Endothelial cell (in vitro differentiated cells): ENCODE measurements at places on chromosomes 7 and 10. TPM values are rescaled to one million over a fixed set of nuclear protein-coding genes. Genes with fewer than 3 reads are reported as not detected.

DNA sequence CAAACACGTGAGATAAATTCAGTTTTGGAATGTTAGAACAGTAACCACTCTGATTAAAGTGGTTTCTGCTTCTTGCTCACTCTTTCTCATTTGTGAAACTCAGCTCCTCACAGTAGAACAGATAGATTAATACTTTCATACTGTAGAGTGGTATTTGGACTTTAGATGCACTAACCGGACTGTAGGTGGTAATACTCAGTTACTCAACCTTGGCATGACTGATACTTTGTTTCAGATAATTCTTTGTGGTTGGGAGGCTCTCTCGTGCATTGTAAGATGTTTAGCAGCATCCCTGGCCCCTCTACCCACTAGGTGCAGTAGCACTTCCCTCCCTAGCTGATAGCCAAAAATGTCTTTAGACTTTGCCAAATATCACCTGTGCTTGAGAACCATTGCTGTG is 37.6 kb downstream of the MCU start:
- no peaks in the 10 kb centered on the region for H3K36me3 ChIP-seq
- no peak overlapping the region for H3K27ac ChIP-seq
- no peak overlapping the region for H3K4me3 ChIP-seq

GRCh38 chr7:156504687-156505545 is 135.7 kb upstream of the RNF32 start:
- H3K27me3 ChIP-seq = peaks cover 5% of the 10 kb centered on the region
- no peak overlapping the region for H3K27ac ChIP-seq
- no peaks in the 10 kb centered on the region for H3K36me3 ChIP-seq
- no peak overlapping the region for H3K4me3 ChIP-seq
- H3K4me1 ChIP-seq = no peaks in the 10 kb centered on the region

The EPC1 gene
- total RNA-seq = 31.0 TPM

GRCh38 chr7:150663802-150664494 is 21.6 kb upstream of the GIMAP2 start:
- H3K36me3 ChIP-seq = peaks cover 6% of the 10 kb centered on the region
- DNase-seq = no peak
- no peak overlapping the region for H3K27ac ChIP-seq
- no peak overlapping the region for H3K4me3 ChIP-seq

- no peak overlapping the region for H3K4me3 ChIP-seq
- no peak overlapping the region for H3K27ac ChIP-seq
- H3K27me3 ChIP-seq = peaks cover 8% of the 10 kb centered on the region
- H3K36me3 ChIP-seq = no peaks in the 10 kb centered on the region
Measured at GRCh38 chr10:110479710-110480109, 18.0 kb upstream of the DUSP5 start.

The PRSS37 gene
- total RNA-seq = not detected

DNA sequence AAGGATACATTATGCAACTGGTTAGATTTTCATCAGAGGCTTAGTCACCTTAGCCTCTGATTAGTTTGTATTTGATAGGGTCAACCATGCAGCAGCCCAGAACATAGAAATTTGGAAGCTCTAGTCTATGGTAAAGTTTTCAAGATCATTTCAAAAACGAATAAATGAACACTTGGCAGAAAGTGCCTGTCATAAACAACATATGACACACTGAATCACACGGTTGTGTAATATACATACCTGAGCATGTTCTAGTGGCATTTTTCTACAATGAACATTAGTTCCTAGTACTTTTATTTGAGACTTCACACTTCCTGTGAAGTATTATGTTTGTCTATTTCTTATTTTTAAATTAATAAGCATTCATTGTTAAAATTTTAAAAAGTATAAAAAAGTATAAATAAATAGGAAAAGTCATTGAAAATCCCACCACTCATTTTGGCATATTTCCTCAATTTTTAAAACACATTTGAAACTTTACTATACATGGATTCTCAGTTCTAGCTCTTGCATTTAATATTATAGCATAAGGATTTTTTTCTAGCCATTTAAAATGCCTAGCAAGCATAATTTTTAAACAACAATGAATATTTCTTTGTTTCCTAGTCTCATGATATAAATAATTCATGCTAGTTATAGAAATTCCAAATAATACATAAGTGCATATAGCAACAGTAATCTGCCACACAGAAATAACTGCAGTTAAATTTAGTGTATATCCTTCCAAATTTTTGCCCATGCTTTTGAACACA is 25.7 kb upstream of the PRPS1L1 start:
- DNase-seq = no peak
- H3K36me3 ChIP-seq = no peaks in the 10 kb centered on the region
- no peaks in the 10 kb centered on the region for H3K4me1 ChIP-seq
- no peak overlapping the region for H3K27ac ChIP-seq
- no peak overlapping the region for H3K4me3 ChIP-seq

GRCh38 chr7:87159538-87159937 is 7.3 kb downstream of the DMTF1 start:
- peaks cover 2% of the 10 kb centered on the region for H3K27me3 ChIP-seq
- H3K4me1 ChIP-seq = peaks cover 22% of the 10 kb centered on the region
- H3K36me3 ChIP-seq = no peaks in the 10 kb centered on the region

GRCh38 chr7:142412551-142413193 is 154.8 kb upstream of the PRSS58 start:
- no peak overlapping the region for H3K27ac ChIP-seq
- no peaks in the 10 kb centered on the region for H3K36me3 ChIP-seq
- H3K4me3 ChIP-seq = no peak overlapping the region
- peak; percentile 61 for DNase-seq

GRCh38 chr10:46236941-46237681 is 49.7 kb upstream of the ANTXRL start:
- peaks cover 10% of the 10 kb centered on the region for H3K27me3 ChIP-seq
- H3K4me3 ChIP-seq = no peak overlapping the region
- no peaks in the 10 kb centered on the region for H3K4me1 ChIP-seq
- H3K36me3 ChIP-seq = peaks cover 14% of the 10 kb centered on the region

The LRIT1 gene
- not detected for total RNA-seq

- peaks cover 1% of the 10 kb centered on the region for H3K27me3 ChIP-seq
- DNase-seq = no peak
- no peak overlapping the region for H3K27ac ChIP-seq
- no peaks in the 10 kb centered on the region for H3K36me3 ChIP-seq
- H3K4me1 ChIP-seq = peaks cover 12% of the 10 kb centered on the region
Measured at GRCh38 chr7:26428571-26428970, 136.9 kb downstream of the SNX10 start.

- no peak overlapping the region for H3K27ac ChIP-seq
- no peak for DNase-seq
- no peaks in the 10 kb centered on the region for H3K36me3 ChIP-seq
- no peaks in the 10 kb centered on the region for H3K27me3 ChIP-seq
- H3K4me1 ChIP-seq = no peaks in the 10 kb centered on the region
- no peak overlapping the region for H3K4me3 ChIP-seq
Measured at GRCh38 chr7:107779647-107780099, 23.4 kb downstream of the SLC26A3 start.

DNA sequence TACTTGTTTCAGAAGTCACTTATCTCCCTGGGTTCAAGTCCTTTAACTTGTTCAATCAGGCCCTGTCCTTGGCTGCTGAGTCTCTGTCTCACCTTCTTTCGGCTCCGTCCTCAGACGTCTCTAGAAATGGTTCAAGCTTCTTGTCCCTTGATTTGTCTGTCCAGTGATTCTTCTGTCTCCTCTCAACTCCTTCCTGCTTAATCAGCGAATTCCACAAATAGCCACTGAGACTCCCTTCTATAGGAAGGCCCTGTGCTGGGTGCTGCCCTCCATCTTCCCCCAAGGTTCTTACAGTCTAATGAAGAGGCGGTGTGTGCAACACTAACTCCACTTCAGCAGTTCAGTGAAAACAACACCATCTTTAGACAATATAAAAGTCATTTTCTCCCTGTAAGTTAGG is 12.7 kb downstream of the FAM241B start:
- peaks cover 8% of the 10 kb centered on the region for H3K36me3 ChIP-seq
- peaks cover 5% of the 10 kb centered on the region for H3K27me3 ChIP-seq
- H3K27ac ChIP-seq = no peak overlapping the region
- no peak overlapping the region for H3K4me3 ChIP-seq

- no peaks in the 10 kb centered on the region for H3K36me3 ChIP-seq
- H3K27me3 ChIP-seq = no peaks in the 10 kb centered on the region
- no peak overlapping the region for H3K27ac ChIP-seq
- no peaks in the 10 kb centered on the region for H3K4me1 ChIP-seq
Measured at GRCh38 chr10:46525824-46526681, 30.4 kb downstream of the GPRIN2 start.

DNA sequence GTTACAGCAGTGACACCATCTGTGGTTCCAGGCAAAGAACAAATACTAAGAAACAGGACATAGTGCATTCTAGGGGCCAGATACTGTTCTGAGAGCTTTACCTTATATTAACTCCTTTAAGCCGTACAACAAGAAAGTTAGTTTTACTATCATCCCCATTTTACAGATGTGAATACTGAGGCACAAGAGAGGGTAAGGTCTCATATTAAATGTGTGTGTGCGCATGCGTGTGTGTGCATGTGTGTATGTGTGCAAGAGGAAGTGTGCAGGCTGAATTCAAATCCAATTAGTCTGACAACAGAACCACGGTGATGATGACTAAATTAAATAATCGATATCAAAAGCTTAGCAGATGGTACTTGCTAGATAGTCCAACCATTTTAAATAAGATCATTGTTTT is 11.0 kb downstream of the TECTB start:
- no peak overlapping the region for H3K27ac ChIP-seq
- no peak overlapping the region for H3K4me3 ChIP-seq
- no peaks in the 10 kb centered on the region for H3K4me1 ChIP-seq
- no peaks in the 10 kb centered on the region for H3K36me3 ChIP-seq
- DNase-seq = no peak

DNA sequence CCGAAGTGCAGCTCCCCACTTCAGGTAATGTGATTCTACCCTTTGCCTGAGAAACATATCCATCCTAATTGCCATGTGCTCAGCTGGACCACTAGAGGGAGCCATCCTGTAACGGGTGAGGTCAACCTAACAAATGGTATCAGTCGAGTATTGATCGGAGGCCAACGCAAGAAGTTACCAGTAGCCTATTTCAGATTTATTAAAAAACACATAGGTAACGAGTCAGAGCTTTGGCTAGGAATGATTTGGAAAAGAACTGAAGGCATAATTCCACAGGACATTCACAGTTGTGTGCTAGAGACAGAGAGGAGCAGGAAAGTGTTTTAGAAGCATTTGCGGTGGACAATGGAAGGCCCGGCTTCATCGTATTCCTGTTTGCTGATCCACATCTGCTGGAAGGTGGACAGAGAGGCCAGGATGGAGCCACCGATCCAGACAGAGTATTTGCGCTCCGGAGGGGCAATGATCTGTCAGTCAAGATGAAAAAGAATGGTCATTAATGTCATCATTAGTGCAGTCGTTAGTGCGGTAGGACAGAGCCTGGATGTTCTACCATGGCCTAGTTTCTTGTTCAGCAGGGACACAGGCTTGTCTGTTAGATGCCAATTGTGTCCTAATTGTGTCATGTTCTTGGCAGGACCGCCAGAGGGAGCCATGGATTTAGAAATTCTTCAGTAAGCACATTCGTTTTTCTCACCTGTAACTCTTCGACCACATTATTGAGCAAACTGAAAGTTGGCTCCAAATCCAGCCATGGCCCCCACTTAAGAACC is 17.5 kb downstream of the ACTA2 start:
- no peak overlapping the region for H3K4me3 ChIP-seq
- no peaks in the 10 kb centered on the region for H3K4me1 ChIP-seq
- no peak overlapping the region for H3K27ac ChIP-seq
- peak; percentile 61 for DNase-seq

GRCh38 chr10:3622845-3623621 is 162.0 kb downstream of the KLF6 start:
- H3K27ac ChIP-seq = no peak overlapping the region
- no peak overlapping the region for H3K4me3 ChIP-seq
- no peaks in the 10 kb centered on the region for H3K36me3 ChIP-seq
- no peak for DNase-seq
- H3K4me1 ChIP-seq = no peaks in the 10 kb centered on the region
- no peaks in the 10 kb centered on the region for H3K27me3 ChIP-seq

- no peak for DNase-seq
- H3K27me3 ChIP-seq = peaks cover 3% of the 10 kb centered on the region
- H3K36me3 ChIP-seq = no peaks in the 10 kb centered on the region
- no peak overlapping the region for H3K27ac ChIP-seq
- peaks cover 3% of the 10 kb centered on the region for H3K4me1 ChIP-seq
Measured at GRCh38 chr7:47568547-47568946, 13.4 kb downstream of the TNS3 start.

DNA sequence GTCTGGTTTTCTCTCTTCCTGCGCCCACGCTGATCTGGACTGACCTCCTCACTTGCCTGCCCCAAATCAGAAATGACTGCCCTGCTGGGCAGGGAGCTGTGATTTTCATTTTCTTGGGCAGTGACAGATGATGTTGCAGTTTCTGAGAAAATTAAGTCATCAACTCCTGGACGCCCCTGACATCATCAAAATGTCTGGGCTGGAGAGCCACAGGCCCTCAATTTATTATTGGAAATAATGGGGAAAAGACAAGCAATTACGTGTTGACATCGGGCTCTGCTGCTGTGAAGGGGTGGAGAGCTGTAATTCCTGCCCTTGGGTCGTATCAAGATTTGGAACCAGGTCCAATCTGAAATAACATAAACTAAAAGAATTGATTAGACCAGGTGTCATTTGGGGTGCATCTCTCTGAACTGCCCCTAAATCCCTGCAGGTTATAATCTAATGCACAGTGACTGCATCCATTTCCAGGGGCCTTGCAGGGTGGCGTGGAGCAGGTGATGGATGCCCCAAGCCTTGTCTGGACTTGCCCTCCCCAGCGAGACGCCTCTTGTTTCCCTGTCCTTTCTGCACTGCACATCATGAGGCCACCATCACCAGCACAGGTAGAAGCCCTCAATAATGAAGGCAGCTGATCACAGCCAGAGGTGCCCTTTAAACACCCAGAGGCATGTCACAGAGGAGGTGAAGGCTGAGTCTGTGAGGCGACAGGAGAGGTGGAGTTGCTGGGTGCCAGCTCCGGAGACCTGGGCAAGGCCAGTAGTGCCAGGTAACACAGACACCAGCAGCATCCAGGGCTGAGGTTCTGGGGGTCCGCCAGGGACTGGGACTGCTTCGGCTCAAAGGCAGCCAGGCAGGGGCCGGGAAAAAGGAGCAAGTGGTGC is 98.7 kb downstream of the HTR5A start:
- H3K27ac ChIP-seq = no peak overlapping the region
- no peak for DNase-seq
- H3K4me3 ChIP-seq = no peak overlapping the region
- no peaks in the 10 kb centered on the region for H3K36me3 ChIP-seq
- H3K4me1 ChIP-seq = no peaks in the 10 kb centered on the region

DNA sequence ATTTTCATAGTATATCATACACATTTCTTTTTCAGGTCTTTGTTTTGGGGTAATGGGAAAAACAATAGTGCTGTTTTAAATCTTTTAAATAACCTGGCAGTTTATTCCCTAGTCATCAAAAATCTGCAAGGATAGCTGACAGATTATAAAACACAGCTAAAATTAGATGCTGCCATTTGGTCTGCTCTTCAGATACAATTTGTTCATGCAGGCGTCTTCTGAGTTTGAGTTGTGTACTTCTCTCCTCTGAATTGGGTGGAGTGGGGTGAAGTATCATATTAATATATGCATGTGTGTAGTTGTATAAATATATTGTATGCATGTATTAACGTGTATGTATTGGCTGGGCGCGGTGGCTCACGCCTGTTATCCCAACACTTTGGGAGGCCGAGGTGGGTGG is 42.9 kb upstream of the ST7 start:
- H3K27ac ChIP-seq = no peak overlapping the region
- no peak for DNase-seq
- no peak overlapping the region for H3K4me3 ChIP-seq
- peaks cover 3% of the 10 kb centered on the region for H3K27me3 ChIP-seq

The CLDN3 gene
- total RNA-seq = 0.36 TPM

GRCh38 chr10:48834189-48834965 is 105.3 kb downstream of the LRRC18 start:
- no peak overlapping the region for H3K27ac ChIP-seq
- DNase-seq = no peak
- H3K4me3 ChIP-seq = no peak overlapping the region
- peaks cover 6% of the 10 kb centered on the region for H3K27me3 ChIP-seq
- no peaks in the 10 kb centered on the region for H3K4me1 ChIP-seq
